ENCODE measurements at places on chromosomes 4 and X.

- no peak for DNase-seq
These were observed 285.0 kb upstream of the PITX2 start for GRCh38 chr4:110907801-110908313.

DNA sequence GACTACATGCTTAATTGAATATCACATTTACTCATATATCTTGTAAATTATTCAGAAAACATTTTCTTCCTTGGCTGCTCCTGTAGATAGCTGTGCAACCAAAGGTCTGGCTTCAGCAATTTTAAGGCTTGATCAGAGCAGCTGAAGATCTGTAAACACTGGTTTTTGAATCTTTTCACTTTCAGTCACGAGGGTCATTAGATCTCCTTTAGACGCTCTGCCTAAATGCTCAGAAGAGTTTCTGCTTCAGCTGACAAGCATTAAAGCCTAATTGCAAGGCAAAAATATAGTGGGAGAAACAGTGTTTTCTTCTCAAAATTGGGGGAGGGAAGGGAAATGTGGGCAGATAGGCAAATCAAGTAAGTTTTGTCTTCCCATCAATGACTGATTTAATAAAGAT is 25.7 kb downstream of the TRPC5 start:
- DNase-seq, result no peak

DNA sequence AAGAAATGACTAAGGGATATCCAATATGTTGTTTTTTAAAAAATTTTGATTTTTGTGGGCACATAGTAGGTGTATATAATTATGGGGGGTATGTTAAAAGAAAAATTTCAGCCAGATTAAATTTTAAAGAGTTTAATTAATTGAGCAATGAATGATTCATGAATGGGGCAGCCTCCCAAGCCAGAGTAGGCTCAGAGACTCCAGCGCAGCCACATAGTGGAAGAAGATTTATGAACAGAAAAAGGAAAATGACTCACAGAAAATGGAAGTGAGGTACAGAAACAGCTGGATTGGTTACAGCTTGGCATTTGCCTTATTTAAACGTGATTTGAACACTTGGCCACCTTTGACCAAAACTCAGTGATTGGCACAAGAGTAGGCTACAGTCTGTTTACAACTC is 91.7 kb downstream of the SPATA18 start:
- DNase-seq, result no peak

GRCh38 chrX:139058831-139059495 is 347.4 kb upstream of the FGF13 start:
- DNase-seq, result no peak

DNA sequence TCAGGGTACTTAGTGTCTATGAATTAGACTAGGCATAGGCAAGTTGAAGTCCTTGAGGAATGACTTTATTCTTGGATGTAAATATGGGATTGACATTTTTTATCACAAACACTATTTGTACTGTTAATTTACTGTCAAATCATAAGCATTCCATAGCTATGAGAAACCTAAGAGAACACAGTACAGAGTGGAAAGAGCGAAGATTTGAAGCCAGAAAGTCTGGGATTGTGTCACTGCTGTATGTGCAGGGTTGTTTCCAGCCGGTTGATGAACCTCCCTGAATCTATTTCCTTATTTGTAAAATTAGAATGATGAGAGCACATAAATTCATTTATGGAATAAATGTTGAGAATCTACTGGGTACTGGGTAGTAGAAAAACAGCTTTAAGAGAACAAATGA is 14.4 kb upstream of the KLHL5 start:
- DNase-seq, result no peak

DNA sequence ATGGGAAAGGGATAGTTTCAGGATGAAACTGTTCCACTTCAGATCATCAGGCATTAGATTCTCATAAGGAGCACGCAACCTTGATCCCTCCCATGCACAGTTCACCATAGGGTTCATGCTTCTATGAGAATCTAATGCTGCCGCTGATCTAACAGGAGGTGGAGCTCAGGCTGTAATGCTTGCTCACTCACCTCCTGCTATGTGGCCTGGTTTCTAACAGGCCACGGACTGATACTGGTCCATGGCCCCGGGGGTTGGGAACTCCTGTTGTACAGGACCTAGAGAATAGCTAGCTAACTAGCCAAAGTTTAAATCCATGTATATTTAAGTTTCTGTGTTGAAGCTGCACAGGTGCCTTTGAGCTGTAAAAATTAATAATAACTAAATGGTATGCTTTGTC is 65.8 kb upstream of the MMAA start:
- DNase-seq, result no peak

GRCh38 chrX:130385520-130385919 is at the start of gene GPR119:
Gene GPR119, minus strand, starts transcription at chrX:130385674. Its CDS starts 227 bp downstream, at chrX:130385447.
- no peak for DNase-seq

DNA sequence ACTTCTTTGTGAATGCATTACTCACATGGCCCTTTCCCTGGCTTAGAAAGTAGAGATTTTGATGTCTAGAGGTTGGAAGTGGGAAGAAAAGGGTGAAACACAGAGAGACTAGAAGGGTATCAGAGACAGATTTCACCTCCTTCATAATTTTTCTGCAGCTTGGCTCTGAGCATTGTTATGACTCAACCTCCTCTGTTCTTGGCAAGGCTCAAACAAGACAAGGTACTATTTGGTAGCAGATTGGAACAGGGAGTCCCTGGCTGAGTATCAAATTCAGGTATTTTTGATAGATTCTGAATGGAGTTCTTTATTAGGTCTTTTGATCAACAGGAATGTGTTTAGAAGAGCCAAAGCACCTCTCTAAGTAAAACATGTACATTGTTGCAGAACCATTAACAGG is 146.3 kb upstream of the CHRDL1 start:
- DNase-seq, result no peak

DNA sequence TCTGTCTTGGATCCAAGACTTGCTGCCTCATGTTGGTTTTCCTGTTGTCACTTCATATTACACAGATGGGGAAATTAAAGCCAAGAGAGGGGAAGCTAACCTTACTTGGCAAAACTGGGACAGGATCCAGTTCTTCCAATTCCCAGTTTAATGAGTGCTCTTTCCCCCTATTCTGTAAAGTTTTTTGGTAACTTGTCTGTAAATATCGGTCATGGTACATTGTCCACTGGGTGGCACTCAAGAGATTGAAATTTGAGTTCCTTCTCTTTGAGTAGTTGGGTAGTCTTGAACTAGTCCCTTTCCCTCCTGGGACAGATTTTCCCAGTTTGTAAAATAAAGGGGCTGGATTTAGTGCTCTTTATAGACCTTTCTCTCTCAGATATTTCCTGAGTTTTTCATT is 12.4 kb upstream of the EOLA2 start:
- DNase-seq, result no peak

- no peak for DNase-seq
These were observed 56.0 kb upstream of the RASGEF1B start for GRCh38 chr4:81527709-81528108.

- DNase-seq, result no peak
These were observed 166.7 kb downstream of the FAT4 start for GRCh38 chr4:125481334-125482045.

GRCh38 chrX:1442016-1442665 is 10.6 kb downstream of the ASMTL start:
- no peak for DNase-seq

- DNase-seq, result no peak
These were observed 953.4 kb upstream of the IGFBP7 start for GRCh38 chr4:58063404-58064160.

DNA sequence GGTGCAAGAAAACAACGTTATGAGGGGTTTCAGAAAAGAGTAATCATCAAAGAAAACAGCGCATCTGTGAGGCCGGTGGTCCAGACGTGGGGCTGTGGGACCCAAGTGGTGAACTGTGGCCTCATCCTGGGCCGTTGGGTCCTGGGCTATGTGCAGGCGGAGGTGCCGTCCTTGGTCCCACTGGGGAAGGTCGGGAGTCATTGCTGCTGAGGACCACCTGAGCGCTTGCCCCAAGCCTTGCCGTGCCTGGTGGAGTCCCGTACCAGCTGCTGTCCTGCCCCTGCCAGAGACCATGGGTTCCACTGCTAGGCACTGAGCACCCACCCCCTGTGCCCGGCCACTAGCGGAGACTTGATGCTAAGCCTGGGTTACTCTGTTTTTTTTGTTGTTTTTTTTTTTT is 25.5 kb upstream of the UVSSA start:
- no peak for DNase-seq

DNA sequence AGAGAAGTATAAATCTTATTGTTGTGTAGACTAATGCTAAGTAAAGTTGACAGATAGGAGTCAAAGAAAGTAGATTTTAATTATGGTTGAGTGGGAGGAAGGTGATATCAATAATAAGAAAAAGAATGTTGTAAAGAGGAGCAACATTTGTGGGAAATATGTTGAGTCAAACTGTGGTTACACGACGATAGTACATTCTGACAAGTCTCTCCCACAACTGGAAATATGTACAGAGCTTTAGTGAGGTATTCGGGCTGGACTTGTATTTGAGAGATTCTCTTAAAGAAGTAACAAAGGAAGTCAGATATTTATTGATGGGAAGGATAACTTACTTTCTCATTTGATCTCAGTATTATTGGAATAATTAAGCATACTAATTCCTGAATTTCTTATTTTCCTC is 525.3 kb upstream of the MAGEB2 start:
- no peak for DNase-seq

DNA sequence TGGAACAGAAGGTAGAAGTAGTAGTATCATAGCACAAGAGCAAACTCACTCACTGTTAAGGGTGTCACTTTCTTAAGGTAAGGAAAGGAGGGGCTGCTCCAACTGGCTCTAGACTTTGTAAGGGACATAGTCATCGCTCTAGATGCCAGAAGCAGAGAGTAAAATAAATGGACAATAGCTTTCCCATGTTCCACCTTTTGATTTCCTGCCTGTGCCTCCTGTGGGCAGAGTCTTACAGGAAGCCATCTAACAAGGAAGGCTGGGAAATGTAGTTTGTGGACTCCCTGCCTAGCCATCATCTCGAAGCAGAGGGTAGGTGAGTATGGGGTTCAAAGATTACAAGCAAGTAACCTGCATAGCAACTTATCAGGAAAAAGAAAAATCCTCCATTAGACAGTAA is 1.7 kb upstream of the METTL14 start:
- DNase-seq, result no peak

DNA sequence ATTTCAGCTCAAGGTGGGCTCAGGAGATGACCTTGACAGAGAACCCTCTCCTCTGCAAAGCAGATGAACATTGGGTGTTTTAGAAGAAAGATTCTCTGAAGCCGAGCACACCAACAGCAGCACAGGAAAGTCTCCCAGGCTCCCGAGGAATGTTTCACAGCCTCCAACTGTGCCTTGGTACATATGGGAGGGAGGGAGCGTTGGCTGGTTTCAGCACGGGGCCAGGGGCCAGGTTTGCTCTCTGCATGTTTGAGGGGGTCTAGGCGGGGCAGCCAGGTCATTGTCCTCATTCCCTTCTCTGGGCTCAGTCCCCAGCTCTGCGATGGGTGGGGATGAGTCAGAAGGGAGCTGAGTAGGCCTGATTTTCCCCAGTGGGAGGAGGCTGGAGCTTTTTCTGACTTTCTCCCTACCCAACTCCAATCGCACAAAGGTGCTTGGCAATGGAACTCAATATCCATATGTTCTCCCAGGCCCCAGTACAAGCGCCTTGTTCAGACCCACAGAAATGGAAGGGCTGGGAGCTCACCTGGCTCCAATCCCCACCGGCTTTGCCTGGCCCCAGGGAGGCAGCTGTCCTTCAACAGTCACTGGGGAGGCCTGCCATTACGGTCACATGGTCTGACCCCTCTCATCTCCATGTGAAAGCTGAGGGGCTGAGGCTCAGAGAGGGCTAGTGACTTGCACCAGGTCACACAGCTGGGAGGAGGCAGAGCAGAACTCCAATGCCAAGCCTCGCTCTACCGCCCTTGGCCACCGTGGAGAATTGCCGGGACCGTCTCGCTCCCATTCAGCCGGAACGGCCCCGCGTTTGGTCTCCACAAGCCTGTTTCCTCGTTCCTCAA is 108.4 kb upstream of the AFAP1 start:
- no peak for DNase-seq

- no peak for DNase-seq
These were observed 124.1 kb downstream of the FHDC1 start for GRCh38 chr4:153060196-153060595.

GRCh38 chr4:142582340-142582739 is 263.8 kb downstream of the INPP4B start:
- DNase-seq, result no peak

DNA sequence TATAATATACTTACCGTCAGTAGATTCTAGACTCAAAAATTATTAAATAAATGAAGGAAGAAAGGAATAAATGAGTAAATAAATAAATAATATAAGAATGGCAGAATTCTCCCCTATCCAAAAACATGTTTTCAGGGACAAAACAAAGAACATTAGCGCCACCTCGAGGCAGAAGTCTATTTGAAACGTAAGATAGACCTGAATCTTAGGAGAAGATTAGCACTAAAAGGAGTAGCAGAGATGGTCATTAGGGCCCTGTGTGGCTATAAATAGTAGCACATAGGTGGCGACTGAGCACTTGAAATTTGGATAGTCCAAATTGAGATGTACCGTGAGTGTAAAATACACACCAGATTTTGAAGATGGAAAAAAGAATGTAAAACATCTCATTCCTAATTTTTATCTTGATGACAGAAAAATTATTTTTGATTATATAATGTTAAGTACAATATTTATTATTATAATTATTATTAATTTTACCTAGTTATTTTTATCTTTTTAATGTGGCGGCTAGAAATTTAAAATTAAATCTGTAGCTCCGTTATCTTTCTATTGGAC is 24.3 kb upstream of the SRD5A3 start:
- DNase-seq, result peak; percentile 16

DNA sequence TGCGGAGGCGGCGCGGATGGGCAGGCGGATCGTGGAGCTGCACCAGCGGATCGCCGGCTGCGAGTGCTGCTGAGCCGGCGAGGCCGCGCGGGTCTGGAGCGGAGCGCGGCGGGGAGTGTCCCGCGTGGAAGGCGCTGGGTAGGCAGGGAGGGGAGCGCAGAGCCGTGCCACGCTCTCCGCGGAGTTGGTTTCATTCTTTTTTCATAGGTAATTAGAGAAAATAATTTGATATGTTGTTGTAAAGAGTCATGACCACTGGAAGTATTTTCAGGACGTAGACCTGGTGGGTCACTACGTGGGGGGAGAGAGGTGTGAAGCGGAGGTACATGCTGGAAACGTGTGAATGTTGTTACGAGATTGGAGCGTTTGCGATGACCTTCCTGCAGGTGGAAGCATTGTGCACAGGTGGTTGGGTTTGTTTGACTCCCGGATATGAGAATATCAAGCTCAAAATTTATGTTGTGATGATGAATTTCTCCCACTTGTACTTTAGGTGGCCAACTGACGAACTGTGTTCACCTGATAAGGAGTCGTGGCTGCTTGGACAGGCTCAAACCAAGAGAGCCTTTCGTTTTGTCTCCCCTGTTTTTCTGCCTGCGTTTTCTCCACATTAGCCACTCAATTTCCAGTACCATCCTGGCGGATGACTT is 19.1 kb upstream of the S100P start:
- peak; percentile 85 for DNase-seq

- DNase-seq, result no peak
These were observed 660 bp upstream of the ARHGEF9 start for GRCh38 chrX:63785708-63786040.

DNA sequence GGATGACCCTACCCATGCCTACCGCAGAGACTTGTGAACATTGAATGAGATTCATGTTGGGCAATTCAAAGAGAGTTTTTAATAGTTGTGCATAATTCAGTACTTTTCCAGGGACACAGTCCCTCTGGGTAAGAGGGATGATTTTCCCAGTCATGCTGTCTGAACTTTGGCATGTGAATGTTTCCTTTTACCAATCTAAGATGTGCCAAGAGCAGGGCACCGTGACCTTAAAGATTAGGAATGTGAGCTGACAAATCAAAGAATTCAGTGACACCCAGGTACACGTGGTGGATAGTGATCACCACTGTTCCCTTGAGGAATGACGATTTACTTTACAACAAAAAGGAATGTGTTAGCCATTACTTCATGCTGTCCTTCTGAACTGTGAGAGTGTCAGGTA is 515.6 kb downstream of the PPARGC1A start:
- DNase-seq, result no peak
